ENCODE measurements at places on chromosomes 3 and 15.

- peak; percentile 22 for DNase-seq
These were observed 1.1 kb upstream of the FGF7 start for GRCh38 chr15:49421991-49422390.

GRCh38 chr15:27894645-27895044 lies 204.5 kb downstream of the OCA2 start:
- DNase-seq, result no peak

- DNase-seq, result no peak
These were observed 130.8 kb downstream of the LSAMP start for GRCh38 chr3:116314476-116314875.

DNA sequence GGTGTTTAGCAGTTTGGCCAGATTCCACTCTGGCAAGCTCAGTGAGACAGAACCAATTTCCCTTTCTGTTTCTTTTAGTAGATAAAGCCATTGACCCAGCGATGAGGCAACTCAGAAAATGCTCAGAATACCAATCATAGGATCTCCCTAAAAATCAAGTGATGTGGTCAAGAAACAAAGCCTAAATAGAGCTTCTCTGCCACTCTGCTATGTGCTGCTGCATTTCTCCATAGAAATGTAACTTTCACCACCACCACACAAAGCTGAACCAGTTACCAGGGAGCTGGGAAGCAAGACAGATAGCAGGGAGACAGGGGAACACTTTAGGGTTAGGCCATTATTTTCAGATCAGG lies 109.8 kb downstream of the RPL22L1 start:
- no peak for DNase-seq

DNA sequence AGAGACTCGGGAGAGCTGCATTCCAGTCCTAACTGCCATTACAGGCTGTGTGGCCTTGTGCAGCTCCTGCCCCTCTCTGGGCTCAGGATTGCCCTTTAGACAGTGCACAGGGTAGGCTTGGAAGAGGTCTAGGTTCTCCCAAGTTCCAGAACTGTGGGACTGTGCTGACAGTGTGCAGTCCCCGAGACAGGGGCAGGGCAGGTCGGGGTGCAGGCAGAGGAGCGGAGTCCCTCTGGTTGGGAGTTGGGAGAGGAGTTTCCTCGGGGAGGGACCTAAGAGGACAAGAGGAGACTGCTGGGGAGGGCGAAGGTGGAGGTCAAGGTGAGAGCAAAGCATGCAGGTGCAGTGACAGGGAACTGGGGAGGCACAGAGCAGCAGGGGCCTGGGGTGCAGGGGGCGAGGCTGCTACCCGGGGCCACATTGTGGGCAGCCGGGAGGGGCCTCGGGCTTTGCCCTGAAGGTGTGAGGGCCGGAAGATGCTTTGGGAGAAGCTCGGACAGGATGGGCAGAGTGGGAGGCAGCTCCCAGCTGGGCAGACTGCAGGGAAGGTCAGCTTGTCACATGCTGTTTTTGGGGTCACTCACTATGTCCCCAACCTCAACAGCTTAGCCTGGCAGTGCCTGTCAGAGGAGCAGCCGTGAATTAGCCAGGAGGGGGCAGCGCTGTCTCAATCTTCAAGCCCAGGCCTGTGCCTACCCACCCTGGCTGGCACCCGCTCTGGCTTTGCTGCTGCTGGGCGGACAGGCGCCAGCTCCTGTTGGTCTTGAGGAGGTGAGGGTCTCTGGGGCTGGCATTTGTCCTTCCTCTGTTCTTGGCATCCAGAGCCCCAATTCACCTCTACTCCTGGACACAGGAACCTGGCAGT lies 15.4 kb upstream of the CSPG4 start:
- DNase-seq, result peak; percentile 1

- no peak for DNase-seq
These were observed 22.0 kb downstream of the TMPRSS7 start for GRCh38 chr3:112056451-112056929.

- no peak for DNase-seq
These were observed 61.5 kb upstream of the GOLIM4 start for GRCh38 chr3:168157099-168157700.

GRCh38 chr15:89112341-89112971 lies 24.2 kb downstream of the ABHD2 start:
- DNase-seq, result no peak

DNA sequence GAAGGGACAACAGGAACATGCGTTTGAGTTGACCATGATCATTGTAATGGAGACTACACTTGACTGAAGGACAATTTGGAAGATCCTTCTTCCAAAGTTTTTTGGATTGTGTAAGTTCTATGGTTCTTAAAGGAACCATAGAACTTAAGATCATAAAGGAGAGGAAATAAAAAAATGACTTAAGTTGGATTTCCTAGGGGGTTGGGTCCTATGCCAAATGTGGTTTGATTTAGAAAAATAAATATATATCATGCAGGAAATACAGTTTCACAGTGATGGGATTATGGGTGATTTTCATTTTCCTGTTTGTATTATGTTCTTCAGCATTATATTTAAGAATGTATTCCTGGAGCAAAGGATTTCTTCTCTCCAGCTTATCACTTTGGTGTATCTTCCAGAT lies 305.5 kb upstream of the DPH6 start:
- DNase-seq, result no peak

DNA sequence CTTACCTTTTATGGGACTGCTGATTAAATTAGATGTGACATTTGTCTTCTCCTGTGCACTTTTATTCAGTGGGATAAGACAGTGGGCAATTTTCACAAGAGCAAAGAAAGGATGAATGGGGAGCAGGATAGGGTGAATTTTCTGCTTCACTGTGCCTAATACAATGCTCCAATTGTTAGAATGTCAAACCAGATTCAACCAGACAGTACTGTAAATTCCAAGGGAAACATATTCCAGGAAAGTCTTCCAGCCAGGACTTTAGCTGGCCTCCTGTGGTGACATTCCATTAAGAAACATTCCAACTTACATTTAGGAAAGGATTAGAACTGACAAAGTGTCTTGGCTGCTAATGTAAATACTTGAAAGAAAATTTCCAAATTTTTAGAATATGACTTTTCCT lies 100.1 kb upstream of the PROK2 start:
- no peak for DNase-seq

DNA sequence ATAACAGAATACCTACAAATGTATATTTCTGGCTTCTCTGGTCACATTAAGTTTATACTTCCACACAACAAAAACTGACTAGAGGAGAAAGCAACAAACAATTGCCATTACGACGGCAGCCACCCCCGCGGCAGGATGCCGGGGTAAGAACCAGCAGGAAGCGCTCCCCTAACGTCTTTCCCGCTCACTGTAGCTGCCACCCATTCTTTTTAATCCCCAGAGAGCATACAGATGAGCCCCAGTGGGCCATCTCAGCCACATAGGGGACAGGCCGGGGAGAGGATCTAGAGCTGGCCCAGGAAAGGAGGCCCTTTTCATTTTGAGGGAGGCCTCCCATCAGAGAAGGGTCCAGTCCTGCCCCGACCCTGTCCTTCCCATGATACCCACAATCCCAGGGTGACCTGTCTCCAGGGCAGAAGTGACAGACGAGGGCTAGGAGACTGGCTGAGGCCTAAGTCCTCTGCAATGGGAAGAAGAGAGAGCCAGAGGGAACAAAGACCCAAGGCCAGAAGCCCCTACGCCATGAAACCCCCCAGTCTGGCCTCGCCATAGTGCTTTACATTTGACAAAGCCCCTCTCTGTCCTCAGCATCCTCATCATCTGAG lies 3.6 kb upstream of the CALML4 start:
- no peak for DNase-seq

DNA sequence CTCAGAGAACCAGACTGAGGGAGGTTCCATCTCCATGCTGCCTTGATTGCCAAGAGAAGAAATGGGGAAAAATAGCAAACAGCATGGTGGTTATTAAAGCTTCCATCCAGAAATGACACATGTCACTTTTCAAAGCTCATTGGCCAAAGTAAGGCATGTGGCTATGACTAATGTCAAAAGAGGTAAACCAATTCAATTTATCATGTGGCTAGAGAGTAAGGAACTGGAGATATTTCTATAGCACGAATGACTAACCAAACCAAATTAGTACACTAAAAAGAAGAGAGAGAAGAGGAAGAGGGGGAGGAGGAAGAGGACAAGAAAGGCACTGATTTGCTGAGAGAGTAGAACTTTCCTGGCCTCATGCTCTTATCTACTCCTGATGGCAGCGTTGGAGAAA lies 115.2 kb upstream of the SLC6A11 start:
- DNase-seq, result no peak

- DNase-seq, result no peak
These were observed 104.4 kb downstream of the RPL22L1 start for GRCh38 chr3:170765419-170766078.

GRCh38 chr15:74635228-74635627 lies 19.6 kb downstream of the CLK3 start:
- DNase-seq, result peak; percentile 22

GRCh38 chr3:172103724-172104123 lies 64.3 kb downstream of the FNDC3B start:
- DNase-seq, result no peak

DNA sequence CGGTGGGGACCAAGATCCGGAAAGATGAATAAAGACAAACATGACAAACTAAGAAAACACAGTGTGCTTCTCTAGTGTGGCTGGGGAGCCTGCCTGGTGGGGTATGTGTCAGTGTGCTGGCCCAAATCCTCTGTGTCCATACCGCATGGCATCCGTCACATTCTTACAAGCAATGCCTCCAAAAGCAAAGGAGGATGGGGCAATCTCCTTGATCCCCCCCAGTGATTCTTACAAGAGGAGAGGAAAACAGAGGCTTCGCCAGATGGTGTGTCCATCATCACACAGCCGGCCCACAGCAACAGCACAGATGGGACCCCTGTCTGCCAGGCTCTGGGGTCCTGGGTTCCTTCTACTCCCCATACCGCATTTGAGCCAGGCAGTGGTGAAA lies 558 bp upstream of the IL17RC start:
- no peak for DNase-seq

GRCh38 chr15:31155151-31155550 lies 53.6 kb upstream of the TRPM1 start:
- no peak for DNase-seq

DNA sequence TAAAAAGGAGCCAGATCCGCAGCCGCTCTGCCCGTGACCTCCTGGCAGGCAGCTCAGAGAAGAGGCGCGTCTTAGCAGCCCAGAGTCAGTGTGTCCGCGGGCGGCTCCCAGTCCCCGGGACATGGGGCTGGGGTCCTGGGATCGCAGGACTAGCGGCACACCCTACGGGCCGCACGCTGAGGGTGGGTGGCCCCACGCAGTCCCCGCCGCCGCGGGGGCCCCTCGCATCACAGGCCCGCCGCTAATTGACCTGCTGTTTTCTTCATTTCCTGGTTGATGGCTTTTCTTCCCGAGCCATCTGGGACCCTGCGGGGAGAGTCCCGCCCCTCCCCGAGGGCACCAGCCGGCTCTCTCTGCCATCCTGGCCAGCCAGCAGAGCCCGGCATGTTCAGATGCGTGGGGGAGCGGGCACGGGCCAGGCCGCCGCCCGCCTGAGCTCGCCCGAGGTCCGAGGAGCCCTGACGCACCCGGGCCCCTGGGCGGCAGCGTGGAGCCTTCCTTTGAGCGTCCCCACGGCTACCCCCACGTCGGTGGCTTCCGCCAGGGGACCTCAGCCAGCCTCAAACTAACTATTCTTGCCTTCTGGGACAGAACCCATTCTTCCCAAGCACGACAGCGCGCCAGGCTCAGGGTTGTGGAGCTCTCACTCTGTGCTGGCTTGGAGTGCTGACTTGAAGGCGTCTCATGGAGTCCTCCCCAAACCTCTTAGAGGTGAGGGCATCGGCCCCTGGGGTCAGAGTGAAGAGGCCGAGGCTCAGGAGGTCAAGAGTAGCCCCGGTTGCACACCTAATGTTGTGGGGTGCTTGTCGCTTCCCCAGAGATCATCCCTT lies 34.6 kb upstream of the CACNA2D3 start:
- DNase-seq, result no peak

DNA sequence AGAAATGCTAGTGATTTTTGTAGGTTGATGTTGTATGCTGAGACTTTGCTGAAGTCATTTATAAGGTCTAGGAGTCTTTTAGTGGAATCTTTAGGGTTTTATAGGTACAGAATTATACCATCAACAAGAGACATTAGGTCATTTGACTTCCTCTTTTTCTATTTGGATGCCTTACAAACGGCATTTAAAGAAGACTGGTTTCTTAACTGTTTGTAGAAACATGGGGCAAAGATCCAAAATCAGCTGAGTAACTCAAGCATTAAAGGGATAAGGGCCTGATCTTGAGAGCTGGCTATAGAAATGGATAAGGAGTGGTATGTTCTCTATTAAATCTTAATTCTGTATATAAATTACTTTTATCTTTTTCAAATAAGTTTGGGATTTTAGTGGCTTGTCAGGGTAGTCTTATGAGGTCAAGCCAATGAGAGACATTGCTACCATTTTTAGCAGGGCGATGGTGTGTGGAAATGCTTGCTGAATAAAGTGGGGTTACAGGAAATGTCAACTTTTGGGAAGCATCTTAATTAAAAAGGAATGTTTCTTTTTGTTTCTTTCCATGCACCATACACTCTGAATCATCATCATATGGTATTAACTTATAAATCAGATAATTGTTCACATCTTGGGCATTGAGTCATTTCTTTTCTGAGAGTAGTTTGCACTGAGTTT lies 197.7 kb upstream of the GBE1 start:
- DNase-seq, result no peak

GRCh38 chr15:82933576-82933975 lies 18.9 kb downstream of the HOMER2 start:
- DNase-seq, result no peak

- peak; percentile 21 for DNase-seq
These were observed 256.0 kb upstream of the STAC start for GRCh38 chr3:36124118-36124796.

GRCh38 chr3:55296030-55296429 lies 191.1 kb downstream of the WNT5A start:
- DNase-seq, result no peak

GRCh38 chr3:71469138-71469435 lies 114.4 kb downstream of the FOXP1 start:
- DNase-seq, result no peak

- DNase-seq, result no peak
These were observed 32.7 kb downstream of the HDC start for GRCh38 chr15:50232791-50233190.

DNA sequence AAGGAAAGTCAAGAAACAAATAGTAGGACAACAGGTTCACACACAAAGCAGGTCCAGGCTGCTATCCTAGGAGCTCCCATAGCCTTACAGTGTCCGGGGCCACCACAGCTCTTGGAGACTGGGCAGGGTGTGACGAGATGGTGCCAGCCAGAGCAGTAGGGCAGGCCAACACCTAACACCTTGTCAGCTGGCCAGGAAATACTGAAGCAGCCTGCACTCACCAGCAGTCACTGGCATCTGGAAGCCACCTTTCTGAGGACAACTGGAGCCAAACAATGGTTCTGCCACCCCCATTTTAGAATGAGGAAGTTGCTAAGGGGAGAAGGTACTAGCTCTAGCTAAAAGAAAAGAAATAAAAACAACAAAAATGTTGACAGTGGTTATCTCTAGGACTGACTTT lies 47.2 kb downstream of the CCDC12 start:
- DNase-seq, result no peak

GRCh38 chr3:139189943-139190342 lies 145.3 kb upstream of the PRR23C start:
- DNase-seq, result no peak

- no peak for DNase-seq
These were observed 216.8 kb upstream of the SATB1 start for GRCh38 chr3:18641916-18642315.

All from NCI-H1092 treated with DMSO at 0.1 percent for 48 hours (cell line).